Left renal pelvis (tissue), 4 donors: ENCODE measurements at places on chromosomes 1 and 21.

- peak; percentile 69 for DNase-seq
Measured at GRCh38 chr1:166947398-166948043, 27.8 kb downstream of the ILDR2 start.

GRCh38 chr21:32456497-32456918 lies 44.0 kb downstream of the EVA1C start:
- DNase-seq = no peak

- no peak for DNase-seq
Measured at GRCh38 chr1:96991261-96991660, 269.7 kb downstream of the PTBP2 start.

- no peak for DNase-seq
Measured at GRCh38 chr1:78682496-78682895, 32.9 kb downstream of the IFI44 start.

DNA sequence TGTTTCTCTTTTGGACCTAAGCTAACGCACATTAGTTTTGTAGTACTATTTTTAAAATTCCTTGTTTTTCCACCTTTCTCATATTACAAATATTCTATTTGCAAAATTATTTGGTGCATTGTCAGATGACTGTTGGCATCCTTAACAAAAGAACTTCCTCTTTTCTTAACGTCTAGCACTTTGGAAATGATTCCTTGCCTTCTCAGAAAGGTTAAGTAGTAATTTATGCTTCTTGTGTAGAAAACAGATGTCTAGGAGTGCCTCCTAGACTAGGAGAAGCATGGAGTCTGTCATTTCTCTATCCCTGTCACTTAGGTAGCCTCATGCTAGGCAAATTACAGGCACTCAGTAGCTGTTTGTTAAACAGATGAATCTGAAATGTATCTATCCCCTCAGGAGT lies 64.4 kb downstream of the HSPA13 start:
- DNase-seq = no peak

DNA sequence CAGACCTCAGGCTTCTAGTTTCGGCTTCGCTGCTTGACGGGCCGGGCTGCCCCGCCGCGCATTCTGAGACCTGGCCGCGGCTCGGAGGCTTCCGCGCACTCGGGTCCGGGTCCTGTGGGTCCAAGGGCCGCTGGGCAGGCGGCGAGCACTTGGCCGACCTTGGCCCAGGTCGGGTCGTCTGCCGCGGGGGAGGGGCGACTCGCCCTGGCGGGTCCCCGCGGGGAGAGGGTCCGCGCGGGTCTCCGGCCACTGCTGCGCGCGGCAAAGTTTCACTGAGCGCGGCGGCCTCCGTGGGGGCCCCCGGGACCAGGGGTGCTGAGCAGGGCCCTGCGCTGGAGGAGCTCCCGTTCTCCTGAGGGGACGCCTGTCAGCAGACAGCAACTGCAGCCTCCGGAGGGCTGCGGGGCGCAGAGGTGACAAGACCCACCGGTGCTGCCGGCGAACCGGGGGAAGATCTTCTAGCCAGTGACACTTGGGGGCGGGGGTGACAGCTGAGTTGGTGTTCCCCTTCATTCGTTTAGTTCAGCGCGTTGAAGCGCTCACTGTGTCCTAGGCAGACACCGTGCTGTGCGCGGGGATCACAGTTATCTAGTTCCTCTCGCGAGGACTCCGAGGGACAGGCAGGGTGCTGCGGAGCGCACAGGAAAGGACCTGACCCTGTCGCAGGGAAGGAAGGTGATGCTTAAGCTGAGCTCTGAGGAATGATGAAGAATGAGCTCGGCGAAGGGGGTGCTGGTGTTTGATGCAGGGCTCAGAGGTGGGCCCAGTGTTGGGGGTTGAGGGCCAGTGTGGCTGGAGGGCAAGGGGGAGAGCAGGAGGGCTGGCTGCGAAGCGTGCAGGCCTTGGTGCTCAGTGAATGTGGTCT lies 725 bp downstream of the MTFR1L start:
- DNase-seq = no peak
